ENCODE measurements at places on chromosomes 6 and 20.

DNA sequence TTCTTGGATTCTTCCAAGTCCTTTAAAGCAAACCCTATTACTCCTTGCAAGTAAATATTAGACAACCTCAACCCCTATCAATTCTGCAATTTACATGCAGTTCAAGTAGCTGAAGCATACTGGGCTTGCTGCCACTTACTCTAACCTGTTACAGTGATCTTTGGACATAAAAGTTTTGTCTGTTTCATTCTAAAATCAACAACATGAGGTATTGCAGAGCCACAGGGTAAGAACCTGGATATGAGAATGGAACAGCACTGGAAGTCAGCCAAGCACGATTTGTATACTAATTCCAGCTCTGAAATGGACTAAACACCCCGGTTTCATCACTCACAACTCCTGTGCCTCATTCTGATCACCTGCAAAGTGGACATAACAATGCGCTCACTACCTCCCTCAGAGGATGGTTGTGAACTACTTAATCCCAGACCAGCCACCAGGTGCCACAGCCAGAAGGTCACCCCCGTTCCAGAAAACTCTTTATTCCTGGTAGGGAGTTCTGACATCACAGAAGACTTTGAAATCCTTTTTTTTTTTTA lies 270.0 kb downstream of the ADGB start:
- peak; percentile 18 for DNase-seq

- DNase-seq, result no peak
Observed at GRCh38 chr6:20334962-20335361, 66.7 kb upstream of the E2F3 start.

- DNase-seq, result peak; percentile 85
Observed at GRCh38 chr6:79984261-79984660, 20.2 kb upstream of the TTK start.

DNA sequence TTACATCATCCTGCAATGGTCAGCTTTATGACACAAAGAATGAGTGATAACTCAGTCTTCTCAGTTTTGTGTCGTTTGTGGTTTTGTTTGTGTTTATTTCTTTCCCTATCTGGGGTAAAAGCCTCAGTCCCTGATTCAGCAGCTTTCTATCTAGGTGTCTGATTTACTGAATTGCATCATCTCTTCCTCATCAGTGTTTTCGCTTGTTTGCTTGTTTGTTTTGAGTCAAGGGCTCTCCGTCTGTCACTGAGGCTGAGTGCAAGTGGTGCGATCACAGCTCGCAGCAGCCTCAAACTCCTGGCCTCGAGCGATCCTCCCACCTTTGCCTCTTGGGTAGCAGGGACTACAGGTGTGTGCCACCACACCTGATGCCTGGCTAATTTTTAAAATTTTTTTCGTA lies 548.9 kb downstream of the PRKN start:
- no peak for DNase-seq

DNA sequence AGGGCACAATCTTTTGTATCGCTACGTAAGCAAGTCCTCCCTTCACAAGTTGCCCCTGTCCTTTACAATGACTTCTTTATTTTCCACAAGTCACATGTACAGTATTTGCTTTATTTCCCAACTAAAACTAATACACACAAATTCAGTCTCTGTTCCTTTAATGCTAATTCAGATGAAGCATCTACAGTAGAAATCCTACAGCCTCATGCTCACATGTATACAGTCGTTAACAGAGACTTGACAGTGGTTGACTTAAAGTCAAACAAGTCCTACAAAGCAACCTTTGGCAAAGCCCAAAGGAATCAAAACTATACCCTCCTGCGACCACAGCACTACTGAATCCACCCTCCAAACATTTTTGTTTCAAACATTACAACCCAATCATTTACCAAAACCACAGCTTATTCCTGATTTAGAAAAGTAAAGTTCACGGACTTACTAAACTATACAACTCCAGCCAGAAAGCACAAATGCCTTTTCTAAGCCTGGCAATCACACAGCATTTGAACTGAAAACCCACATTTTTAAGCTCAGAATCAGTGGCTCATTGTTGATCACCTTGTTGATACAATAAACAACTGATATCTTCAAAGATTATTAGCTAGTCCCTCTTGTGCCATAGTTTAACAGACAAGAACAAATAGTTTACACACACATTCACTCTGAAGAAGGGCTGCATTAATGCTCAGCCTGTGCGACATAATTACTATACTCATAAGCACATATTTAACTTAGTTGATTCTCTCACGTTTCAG lies 70.9 kb upstream of the NHSL1 start:
- peak; percentile 77 for DNase-seq

GRCh38 chr6:101668496-101669030 lies 275.1 kb downstream of the GRIK2 start:
- no peak for DNase-seq

DNA sequence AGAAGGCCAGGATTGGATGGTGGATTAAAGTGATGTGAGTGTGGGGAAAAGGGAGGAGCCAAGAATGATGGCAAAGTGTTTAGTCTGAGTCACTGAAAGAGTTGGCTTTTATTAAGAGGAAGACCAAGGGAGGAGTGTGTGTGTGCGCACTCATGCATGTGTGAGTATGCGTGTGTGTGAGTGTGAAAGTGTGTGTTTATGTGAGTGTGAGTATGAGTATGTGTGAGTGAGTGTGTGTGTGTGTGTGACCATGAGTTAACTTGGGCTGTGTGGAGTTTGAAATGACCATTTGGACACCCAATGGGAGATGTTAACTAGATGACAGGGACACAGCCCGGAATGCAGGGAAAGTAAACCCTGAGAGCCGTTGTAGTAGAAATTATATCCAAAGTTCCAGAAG lies 57.6 kb upstream of the EYA2 start:
- no peak for DNase-seq

DNA sequence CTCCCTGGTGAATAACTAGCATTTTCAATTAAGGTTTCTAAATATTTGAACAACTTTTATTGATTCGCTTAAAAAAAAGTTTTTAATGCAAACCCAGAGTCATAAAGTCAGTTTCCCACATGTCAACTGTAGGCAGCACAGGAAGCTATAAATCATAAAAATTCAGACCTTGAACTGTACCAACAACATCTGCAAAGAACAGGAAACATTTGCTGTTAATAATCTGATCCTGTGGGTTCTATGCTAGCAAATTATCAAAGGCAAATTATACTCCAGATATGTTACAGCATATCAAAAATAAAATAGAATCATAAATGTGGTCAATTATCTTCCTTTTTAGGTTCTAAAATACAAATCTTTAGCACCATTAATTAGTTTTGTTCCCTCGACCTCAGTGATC lies 16.6 kb upstream of the MAP7 start:
- DNase-seq, result no peak

GRCh38 chr6:13368079-13368730 lies 39.9 kb upstream of the TBC1D7 start:
- DNase-seq, result no peak

DNA sequence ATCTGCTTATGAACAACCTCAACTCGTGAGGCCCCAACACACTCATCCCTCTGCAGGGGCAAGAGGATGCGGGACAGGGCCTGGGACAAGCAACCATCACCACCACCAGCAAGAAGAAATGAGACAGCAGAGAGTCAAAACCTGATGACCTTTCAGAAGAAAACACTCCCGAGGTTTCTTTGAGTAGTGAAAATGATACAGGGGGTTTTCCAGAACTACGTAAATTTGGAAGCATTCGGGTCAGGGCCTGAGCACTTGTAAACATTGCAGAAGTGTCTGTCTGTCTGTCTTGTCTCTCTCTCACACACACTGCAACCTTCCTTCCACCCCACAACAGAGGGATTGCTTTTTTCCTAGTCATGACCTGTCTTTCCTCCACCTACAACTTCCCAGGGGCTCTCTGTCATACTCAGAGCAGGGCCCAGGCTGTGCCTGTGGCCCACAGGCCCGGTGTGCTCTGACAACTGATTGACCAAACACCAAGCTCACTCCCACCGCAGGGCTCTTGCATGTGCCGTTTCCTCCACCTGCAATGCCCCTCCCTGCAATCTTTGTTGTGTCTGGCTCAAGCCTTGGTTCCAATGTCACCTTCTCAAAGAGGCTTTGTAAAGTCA lies 90.9 kb downstream of the BMP7 start:
- no peak for DNase-seq

DNA sequence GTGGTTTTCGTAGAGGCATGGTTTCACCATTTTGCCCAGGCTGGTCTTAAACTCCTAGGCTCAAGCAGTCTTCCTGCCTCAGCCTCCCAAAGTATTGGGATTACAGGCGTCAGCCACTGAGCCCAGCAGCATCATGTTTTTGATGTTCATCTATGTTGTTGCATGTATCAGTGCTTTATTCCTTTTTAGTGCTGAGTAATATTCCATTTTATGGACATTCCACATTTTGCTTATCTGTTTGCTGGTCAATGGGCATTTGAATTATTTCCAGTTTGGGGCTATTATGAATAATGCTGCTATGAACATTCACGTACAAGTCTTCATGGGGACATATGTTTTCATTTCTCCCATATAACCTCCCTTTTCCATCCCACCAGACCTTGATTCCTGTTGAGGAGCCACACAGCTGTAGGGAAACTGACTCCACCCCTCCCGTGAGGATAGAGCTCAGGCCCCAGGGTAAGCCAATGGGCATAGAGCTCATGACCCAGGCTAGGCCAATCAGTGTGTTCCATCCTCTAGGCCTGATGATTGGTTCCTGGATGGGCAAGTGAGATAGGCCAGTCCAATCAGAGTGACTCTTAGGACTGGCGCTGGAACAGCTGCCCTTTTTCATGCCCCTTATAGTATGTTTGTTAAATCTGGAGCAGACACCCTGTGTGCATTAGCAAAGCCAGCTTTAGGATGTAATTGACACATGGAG lies 49.5 kb downstream of the DLGAP4 start:
- DNase-seq, result no peak

- no peak for DNase-seq
Observed at GRCh38 chr6:16294371-16294770, 56.0 kb downstream of the GMPR start.

DNA sequence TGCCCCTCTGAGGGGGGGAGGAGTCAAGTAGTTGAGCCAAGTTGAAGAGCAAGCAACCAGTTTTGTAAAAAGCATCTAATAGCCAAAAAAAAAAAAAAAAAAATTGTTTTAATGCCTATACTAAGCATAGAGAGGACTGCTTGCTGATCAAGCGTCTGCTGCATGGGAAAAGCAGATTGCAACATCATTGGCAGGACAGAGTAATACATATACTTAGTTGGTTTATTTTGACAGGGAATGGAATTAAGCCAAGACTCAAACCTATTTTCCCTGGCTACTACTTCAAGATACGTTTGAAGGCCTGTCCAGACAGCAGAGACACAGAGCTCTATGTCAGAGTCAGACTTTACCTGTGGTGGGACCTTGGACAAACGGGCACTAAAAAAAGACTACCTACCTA lies 120.5 kb downstream of the RTN4IP1 start:
- DNase-seq, result no peak

GRCh38 chr6:20069021-20069522 lies 143.2 kb downstream of the MBOAT1 start:
- no peak for DNase-seq

DNA sequence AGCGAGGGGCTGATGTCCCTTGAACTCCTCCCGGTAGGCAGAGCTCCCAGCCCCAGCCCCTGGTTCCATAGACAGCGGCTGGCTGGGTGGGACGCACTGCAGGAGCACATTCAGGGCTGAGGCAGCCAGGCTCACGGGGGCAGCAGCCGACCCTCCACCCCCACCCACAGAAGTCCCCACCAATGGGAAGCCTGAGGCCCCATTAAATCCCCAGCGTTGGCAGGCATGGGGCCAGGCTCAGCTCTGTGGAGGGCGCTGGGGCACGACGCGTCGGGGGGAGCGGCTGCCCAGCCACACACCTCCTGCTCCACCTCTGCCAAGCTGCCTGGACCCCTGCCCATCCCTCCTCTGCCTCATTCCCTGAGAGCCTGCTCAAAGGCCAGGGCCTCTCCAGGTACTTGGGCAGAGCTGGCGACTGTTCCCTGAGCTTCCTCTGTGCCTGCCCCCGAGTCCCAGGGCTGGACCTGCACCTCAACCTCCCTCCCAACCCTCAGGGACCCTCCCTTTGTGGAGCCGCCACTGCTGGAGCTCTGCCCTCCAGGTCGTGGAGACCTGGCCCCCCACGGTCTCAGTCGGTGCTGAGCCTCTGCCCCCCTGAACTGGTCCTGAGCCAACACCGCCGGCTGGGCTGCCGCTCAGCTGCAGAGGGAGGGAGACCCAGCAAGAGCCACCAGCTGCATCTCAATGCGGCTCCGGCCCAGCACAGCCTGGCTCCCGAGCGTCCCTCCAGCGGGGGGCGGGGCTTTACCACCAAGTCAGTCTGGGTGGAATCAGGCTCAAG lies 9.1 kb downstream of the CHRNA4 start:
- no peak for DNase-seq

DNA sequence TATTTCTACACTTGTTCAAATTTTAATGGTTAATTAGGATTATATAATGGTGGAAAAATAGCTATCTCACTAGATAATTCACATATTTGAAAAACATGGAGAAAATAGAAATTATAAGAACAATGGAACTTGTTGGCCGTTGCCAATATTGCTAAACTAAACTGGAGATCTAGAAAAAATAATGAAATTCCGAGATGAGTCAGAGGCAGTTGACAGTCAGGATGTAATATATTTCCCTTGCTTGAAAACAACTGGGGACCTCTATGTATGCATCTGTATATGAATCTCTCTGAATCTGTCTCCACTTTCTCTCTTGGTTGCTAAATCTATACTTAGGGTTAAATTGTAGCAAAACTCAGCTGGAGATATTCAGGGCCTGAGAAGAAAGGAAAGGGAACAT lies 1108.2 kb upstream of the GJE1 start:
- DNase-seq, result no peak

All from astrocyte of the hippocampus (primary cell).